ENCODE measurements at places on chromosomes 4 and X.

DNA sequence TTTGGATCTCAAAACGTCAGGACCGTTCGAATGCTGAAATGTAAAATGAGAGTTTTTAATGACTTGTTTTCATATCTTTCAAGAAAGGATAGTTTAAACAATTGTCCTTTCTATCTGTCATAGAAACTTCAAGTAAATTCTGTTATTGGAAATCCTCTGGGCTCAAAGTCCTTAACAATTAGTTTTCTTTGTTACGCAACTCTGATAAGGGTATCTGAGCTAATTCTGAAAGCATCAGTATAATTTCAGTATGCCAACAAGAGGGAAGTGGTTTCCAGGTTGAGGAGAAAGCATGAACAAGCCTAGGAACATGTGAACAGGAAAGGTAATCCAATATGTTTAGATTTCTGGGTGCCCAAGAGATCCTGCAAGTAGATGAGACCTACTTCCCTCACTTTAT, 22.0 kb downstream of the ADH7 start:
- no peak for DNase-seq

DNA sequence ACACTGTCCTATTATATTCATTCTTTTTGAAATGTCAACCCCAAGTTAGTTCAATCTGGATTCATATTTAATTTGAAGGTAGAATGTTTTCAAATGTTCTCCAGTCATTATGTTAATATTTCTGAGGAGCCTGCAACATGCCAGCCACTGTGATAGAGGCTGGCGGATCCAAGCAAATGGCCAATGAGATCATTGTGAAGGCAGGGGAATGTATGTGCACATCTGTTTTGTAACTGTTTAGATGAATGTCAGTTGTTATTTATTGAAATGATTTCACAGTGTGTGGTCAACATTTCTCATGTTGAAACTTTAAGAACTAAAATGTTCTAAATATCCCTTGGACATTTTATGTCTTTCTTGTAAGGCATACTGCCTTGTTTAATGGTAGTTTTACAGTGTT, 1.6 kb downstream of the CXCL1 start:
- DNase-seq: no peak

DNA sequence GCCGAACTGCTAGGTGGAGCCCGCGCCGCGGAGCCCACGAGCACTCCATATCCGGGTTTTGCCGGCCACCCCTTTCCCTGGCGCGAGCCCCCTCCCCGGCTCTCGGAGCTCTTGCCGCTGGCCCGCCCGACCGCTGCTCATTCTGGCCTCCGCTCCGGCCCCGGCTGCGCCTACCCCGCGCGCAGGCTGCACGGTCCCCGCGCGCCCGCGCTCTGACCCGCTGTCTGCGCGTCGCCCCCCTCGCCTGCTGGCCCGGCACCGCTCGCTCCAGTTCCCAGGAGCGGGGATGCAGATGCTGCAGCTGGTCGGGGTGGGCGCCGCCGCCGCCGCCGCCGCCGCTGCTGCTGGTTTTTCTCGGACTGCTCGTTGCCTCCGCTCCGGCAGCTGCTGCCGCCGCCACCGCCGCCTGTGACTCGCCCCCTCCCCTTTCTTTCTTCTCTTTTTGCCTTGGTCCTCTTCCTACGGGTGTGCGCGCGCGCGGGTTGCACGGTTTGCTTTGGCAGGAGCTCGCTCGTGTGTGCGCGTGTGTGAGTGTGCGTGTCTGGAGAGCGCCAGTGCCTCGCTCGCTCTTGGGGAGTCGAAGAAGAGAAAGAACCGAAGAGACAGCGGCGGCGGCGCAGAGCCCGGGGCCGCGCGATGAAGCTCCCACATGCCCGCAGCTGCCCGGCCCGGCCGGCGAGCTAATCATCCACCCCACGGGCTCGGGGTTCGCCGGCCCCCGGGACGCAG, at the start of gene ADGRL3:
ADGRL3 (plus strand) TSS at position 140 of the 729 bp plus-strand sequence.
- no peak for DNase-seq

DNA sequence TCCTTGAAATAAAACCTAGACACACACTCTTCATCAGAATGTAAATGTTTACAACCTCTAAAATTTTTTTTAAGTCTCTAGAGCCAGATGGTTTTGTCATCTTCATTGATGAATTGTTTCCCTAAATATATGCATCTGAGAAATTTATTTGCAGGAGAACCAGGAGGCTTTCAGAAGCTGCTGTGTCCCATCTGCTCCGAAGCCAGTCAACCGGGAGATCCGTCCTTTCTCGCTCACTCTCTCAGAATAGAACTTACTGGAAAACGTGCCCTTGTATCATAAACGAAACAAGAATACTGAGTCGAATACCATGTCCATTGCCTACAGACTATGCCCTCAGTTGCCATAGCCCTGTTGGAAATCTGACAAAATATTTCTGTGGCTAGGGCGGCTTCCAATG, 103.5 kb downstream of the SLC34A2 start:
- no peak for DNase-seq

GRCh38 chrX:65740909-65741308, 73.5 kb downstream of the MSN start:
- no peak for DNase-seq

DNA sequence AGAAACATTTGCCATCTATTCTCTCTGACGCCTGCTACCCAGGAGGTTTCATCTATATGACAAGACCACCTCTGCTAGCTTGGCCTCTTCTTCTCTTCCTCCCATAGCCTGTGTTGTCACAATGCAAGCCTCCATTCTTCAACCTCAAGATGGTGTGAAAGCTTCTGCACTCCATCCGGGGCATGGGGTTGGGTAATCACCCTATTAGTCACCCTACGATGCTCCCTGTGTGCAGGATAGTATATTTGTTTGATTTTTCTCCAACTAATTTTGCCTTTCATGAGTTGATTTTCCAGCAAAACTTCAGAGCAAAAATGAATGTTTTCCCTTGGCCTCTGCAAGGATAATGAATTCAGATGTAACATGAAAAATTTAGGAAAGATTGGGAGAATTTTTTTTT, 128.0 kb upstream of the STS start:
- no peak for DNase-seq

- no peak for DNase-seq
These were observed 17.4 kb downstream of the KLF3 start for GRCh38 chr4:38681281-38681991.

GRCh38 chr4:76311896-76312331, 5.4 kb downstream of the STBD1 start:
- DNase-seq: no peak

DNA sequence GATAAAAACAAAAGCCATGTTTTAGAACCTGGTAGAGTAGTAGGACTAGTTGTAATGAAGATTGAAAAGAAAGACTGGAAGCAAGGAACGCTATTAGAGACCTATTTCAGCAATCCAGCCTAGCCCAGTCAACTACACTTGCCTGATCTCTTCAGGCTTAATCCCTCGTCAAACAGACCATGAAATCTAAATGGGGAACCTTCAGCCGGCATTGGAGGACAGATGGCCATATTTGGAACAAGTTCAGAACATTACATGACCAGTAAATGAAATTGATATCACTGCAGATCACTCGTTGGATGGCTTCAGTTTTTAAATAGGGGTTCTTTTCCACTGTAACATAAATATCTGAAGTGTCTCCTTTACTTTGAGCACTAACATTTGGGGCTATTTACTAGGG, 84.8 kb upstream of the WDR44 start:
- DNase-seq: no peak

DNA sequence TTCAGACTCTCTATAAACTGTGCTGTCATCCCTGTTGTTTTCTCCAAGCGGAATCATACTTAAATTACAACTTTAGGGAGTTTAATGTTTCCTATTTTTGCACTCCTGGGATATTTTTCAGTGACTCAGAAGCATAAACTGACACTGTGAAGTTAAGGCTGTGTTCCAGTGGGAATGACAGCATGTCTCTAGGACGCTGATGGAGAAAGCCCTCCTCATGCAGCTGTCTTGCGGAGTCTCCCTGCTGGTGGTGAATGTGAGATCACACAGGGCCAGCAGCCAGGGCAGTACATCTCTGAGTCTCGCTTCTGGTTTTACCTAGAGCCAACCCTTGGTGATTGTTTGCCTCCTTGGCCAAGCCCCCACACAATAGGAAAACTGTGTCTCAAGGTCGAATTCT, 53.3 kb downstream of the NFKB1 start:
- no peak for DNase-seq

- no peak for DNase-seq
These were observed 9.4 kb upstream of the CPLX1 start for GRCh38 chr4:835148-836002.

- DNase-seq: no peak
These were observed 48.6 kb downstream of the PLS3 start for GRCh38 chrX:115609621-115610020.

GRCh38 chrX:131747173-131747572, 203.3 kb downstream of the OR13H1 start:
- DNase-seq: no peak

- DNase-seq: no peak
These were observed 8.8 kb downstream of the CHST7 start for GRCh38 chrX:46582325-46582724.

- no peak for DNase-seq
These were observed 237.6 kb downstream of the SCFD2 start for GRCh38 chr4:53128231-53128630.

GRCh38 chr4:151660676-151661075, 100.1 kb downstream of the GATB start:
- DNase-seq: no peak

DNA sequence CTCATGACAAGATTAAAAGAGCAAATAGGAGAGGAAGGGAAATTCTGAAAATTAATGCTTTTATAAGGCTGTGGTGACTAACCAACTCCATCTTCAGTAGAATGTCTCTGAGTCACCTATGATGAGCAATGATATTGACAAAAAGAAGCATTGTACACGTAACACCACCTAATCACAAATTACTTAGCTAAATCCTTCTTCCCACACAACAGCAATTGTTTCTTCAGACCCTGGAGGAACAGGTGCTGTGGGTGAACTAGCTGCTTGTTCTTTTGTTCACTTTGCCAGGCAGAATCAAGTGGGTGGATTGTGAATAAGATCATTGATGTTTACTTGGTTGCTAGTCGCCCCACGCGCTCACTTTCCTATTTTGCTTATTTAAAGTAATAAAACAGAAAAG, 315.5 kb downstream of the CAMK2D start:
- no peak for DNase-seq

- no peak for DNase-seq
These were observed 64.0 kb downstream of the RASGEF1B start for GRCh38 chr4:81407726-81408125.

- DNase-seq: no peak
These were observed 16.5 kb downstream of the SPANXN3 start for GRCh38 chrX:143500751-143501150.

- DNase-seq: no peak
These were observed 16.6 kb downstream of the SULT1E1 start for GRCh38 chr4:69843301-69843700.

DNA sequence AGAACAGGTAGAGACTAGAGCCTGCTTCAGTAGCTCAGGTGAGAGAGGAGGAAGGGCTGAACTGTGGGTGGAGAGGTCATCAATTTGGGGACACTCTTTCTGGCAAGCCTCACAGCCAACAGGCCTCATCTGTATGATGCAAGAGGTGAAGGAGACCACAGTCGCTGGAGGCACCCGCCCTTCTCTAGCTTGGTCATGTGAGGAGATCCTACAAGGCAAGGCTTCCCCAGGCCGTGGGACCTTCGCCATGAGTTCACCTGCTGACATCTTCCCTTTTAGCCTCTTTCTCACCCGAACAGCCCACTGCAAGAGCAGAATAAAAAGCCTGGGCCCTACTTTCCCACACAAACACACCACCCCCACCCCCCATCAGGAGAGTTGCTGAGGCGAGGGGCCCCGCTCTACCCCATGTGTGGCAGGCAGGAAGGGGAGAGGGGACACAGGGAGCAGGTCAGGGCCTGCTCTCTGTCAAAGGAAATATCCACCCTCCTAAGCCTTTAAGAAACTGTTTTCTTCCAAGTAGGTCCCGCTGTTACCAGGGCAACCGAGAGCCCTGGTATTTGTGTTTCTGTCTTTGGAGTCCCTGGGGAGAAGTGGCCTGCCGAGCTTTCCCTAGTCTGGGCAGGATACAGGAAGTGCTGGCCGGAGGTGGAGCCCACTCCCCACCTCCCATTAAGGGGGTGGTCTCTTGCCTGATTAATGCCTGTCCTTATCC, 8.1 kb downstream of the RTL5 start:
- no peak for DNase-seq

- DNase-seq: no peak
These were observed 381.0 kb upstream of the TEX13C start for GRCh38 chrX:124938715-124939114.

- DNase-seq: no peak
These were observed 61.3 kb downstream of the CLDN34 start for GRCh38 chrX:10028283-10029104.

DNA sequence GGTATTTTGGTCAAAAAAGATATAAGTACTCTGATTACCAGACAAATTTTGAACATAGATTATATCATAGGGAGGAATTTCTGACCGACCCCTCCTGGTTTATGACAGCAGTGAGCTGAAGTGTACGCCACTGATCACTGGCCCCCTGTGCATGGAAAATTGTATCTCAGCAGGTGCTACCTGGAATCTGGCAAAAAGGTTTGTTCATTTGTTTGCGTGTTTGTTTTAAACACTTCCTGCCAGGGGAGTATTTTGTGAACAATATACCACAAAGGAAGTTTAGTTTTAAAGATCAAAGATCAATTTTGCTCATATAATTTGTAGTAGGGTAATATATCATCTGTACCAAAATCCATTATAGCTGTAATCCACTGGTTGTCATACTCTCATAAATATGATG, 219.7 kb upstream of the TENM3 start:
- no peak for DNase-seq

GRCh38 chr4:173490256-173490655, 39.8 kb downstream of the HAND2 start:
- DNase-seq: no peak

- DNase-seq: no peak
These were observed 9.2 kb downstream of the MAMLD1 start for GRCh38 chrX:150372280-150372679.

DNA sequence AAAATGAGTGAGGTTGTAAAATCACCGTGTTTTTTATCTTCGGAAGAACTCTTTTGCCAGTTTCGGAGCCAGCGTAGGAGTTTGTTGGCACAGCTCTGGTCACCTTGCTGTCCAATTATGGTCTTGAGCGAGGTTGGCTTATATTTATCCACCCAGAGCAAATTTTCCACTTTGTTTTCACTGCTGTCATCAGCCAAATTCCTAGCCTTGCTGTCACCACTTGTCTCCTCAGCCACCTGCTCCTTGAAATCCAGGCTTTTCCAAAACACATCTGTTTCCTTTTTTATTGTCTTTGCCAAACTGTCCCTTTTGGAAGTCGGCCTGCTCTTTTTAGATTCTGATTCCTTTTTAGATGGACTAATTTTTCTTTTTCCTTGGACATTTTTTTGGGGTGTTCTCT, 57.6 kb downstream of the RFC1 start:
- DNase-seq: no peak

DNA sequence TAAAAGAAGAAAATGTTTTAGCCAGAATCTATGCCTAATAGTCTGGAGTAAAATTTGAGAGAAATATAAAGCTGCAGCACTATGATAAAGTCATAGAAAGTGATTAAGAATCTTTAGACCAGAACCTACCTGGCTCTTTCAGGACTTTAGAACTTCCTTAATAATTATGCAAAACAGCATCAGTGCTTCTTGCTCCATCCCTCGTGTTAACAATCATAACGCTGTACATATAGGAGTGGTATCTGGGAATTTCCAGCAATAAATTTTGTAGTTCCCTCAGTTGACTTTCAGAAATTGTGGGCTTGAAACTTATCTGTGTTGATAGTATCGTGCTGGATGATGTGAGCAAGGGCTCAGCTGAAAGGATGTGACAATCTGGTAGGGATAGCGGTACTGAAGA, 102.1 kb upstream of the RASGEF1B start:
- no peak for DNase-seq

- DNase-seq: no peak
These were observed 173.9 kb downstream of the GRIA3 start for GRCh38 chrX:123357941-123358340.

GRCh38 chrX:109619771-109620170, 5.2 kb downstream of the KCNE5 start:
- no peak for DNase-seq
